Lower lobe of right lung (tissue), 2 donors: ENCODE measurements at places on chromosomes 11 and 22. TPM values are rescaled to one million over a fixed set of nuclear protein-coding genes. Genes with fewer than 3 reads are reported as not detected.

The ACR gene
- 0.62 TPM for total RNA-seq

The MS4A8 gene
- 33.5 TPM for total RNA-seq

The DCDC1 gene
- 4.1 TPM for total RNA-seq

The EFCAB6 gene
- total RNA-seq: 5.8 TPM
